ENCODE measurements at places on chromosomes 7 and 10.
A peak's percentile ranks its signal among the peaks of the same experiment; 100 is the strongest.

DNA sequence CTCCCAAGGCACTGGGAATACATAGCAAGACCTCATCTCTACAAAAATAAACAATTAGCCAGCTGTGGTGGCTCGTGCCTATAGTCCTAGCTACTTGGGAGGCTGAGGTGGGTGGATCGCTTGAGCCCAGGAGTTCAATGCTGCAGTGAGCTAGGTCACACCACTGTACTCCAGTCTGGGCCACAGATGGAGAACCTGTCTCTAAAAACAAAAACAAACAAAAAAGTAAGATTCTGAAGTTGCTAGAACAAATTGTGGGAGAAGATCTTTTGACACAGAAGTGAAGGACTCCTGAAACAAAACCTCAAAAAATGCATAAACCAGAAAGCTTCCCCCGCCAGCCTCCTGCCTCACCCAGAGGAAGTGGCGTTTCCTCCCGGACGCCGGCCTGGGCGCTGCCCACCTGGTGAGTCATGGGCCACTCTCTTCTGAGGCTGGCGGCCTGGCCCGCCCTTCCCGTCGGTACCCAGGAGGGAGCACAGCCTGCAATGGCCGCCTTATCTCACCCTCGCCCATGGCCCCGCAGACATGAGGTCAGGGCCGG is 25.4 kb upstream of the ELN start:
- DNase-seq = peak; percentile 20

GRCh38 chr7:39217783-39218182 is 240.1 kb downstream of the POU6F2 start:
- DNase-seq = no peak

DNA sequence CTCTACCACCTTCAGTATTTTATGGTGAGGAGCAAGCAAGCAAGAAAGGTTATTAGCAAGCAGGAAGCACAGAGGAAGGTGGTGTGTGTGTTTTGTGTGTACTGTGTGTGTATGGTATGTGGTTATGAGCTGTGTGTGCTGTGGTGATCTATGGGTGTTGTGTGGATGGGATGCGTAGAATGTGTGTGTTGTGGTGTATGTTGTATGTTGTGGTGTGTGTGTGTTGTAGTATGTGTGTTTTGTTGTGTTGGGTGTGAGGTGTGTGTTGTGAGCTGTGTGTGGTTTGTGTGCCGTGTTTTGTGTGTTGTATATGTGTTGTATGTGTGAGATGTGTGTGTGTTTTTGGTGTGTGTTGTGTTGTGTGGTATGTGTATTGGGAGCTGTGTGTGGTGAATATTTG is 16.8 kb upstream of the IGFBP3 start:
- no peak for DNase-seq

DNA sequence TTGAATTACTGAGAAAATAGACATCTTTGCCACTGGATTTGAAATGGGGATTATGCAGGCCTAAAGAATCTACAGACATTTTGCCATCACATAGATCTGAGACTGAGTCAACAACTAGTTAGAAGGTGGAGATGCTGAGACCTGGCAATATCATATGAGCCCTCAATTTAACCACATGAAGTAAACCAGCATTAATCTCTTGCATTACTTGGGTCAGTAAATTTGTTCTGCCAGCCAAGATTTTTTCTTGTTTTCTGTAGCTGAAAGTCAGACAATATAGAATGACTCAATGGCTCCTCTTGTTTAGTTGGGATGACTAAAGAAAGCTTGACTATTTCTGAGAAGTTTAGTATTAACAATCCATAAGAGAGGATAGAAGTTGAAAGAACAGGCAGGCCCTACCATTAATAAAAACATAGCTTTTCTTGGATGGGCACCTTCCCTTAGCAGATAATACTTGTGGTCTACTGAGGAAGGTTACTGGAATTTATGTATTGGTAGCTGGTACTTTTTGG is 396.7 kb upstream of the SORCS1 start:
- DNase-seq = no peak

GRCh38 chr7:155071916-155072571 is 1.9 kb downstream of the HTR5A start:
- DNase-seq = no peak

DNA sequence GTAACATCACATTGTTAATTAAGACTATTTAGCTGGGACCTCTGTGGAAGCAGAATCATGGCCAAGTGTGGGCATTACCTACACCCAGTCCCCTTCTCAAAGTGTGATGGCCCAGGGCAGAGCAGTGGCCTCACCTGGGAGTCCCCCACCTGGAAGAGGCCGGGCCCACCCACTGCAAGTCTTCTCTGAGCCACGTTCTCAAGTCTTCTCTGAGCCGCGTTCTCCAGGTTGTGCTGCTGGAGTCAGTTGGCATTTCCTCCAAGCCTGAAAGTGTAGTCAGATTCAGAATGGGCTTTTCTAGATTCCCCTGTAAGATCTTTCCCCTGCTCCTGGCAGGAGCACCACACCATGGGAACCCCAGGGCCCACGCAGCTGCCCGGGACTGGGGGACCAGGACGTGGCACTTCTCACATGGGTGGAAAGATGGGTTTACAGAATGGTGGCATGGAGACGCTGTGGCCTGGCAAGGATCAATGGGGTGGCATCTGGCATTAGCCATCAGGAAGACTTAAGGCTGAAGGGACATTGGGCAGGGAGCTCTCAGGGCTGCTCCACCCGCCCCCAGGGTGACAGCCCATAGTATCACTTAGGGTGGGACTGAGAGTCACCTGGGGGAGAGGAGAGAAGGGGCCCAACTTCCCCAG is 68.0 kb downstream of the MKI67 start:
- no peak for DNase-seq

- no peak for DNase-seq
Observed at GRCh38 chr10:50385624-50386023, 134.3 kb upstream of the ASAH2 start.

GRCh38 chr10:107576746-107577145 is 412.2 kb upstream of the SORCS1 start:
- DNase-seq = no peak

DNA sequence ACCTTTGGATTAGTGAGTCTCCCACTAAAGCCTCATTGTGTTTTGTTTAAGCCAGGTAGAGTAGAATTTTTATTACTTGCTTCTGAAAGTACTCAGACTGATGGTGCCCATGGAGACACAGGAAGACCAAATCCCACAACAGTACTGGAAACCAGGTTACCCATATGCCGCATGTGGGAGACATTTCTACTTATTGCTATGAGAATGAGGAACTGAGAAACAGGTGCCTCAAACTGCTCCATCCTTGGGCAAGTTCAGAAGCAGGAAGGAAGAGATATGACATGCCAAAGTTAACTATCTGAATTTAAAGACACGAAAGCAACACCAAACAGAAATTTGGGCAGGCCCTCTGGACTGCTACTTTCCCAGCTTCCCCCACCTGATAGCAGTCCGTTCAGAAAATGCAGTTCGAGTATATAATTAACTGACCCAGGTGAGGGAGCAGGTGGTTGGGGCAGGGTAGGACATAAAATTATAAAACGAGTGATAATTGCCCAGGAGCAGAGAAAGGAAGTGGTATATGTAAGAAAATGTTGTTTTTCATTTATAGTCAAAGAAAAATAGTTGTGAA is 382.3 kb upstream of the MTPN start:
- no peak for DNase-seq

Measured in activated CD4-positive, alpha-beta T cell treated with anti-CD3 and anti-CD28 coated beads, Interleukin-2, amount 50 U/mL, for 48 hours (primary cell).